ENCODE measurements at places on chromosomes 11 and 22.

DNA sequence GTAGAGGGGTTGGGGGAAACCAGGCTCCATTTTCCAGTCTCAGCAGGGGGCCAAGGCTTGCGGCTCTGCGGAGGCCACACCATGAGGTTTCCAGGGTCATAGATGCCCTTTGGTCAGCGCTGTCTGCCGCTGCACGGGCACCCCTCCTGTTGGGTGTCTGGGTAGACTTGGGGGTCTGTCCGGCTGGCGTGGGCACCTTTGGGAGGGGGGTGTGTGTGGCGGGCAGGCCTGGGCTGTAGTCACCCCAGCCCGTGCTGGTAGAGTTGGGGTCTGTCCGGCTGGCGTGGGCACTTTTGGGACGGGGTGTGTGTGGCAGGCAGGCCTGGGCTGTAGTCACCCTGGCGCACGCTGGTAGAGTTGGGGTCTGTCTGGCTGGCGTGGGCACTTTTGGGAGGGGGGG is 18.6 kb downstream of the LSP1 start:
- no peak for DNase-seq

DNA sequence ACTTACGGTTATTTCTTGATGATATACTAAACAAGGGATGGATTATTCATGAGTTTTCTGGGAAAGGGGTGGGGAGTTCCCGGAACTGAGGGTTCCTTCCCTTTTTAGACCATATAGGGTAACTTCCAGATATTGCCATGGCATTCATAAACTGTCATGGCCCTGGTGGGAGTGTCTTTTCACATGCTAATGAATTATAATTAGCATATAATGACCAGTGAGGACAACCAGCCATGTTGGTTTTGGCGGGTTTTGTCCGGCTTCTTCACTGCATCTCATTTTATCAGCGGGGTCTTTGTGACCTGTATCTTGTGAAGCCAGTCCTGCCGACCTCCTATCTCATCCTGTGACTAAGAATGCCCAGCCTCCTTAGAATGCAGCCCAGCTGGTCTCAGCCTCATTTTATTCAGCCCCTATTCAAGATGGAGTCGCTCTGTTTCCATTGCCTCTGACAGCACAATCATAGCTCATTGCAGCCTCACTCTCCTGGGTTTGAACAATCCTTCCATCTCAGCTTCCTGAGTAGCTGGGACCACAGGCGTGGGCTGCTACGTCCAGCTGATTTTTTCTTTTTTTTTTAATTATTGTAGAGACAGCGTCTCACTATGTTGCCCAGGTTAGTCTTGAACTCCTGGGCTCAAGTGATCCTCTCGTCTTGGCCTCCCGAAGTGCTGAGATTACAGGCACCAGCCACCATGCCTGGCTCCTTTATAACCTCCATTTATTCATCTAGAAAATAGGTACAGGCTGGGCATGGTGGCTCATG is 52.6 kb upstream of the EMID1 start:
- no peak for DNase-seq

GRCh38 chr22:45192701-45193187 is 29.0 kb downstream of the NUP50 start:
- DNase-seq = no peak

- no peak for DNase-seq
These were observed 102.2 kb upstream of the NNMT start for GRCh38 chr11:114193730-114194679.

DNA sequence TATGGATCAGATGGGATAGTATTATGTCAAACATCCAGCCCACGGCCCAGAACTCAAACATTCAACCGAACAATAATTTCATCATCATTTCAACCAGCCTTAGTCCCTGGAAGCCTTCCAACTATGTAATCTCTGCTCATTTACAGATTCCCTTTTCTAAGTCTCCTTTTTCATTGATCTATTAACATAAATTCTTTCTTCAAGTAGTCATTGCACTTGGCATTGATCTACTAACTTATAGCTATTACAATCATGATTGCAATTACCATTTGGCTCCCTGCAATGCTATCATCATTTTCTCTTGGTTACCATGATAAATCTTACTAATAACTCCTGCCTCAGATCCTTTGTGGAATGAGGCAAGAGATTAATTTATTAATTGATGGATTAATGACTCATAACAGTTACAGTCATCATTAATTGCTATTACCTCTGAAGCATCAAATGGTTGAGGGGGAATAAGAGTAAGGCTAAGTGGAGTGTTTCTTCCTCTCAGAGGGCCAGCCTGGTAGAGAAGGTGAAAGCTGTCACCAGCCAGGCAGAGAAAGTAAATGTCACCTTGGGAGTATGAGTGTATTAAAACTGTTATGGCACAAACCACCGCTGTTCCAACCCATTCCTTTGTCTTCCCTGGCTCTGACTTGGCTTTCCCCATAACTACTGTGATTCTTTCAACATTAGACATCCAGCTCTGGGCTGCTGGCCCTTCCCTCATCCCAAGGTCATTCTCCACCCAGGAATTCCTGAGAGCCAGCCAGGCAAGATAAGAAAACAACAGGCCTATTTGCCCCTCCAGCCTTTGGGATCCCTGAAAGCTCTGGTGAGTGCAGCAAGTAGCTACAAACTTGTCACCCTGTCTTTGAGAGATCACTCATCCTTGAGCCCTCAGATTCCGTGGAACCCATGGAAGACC is 174.7 kb downstream of the RRAS2 start:
- no peak for DNase-seq

DNA sequence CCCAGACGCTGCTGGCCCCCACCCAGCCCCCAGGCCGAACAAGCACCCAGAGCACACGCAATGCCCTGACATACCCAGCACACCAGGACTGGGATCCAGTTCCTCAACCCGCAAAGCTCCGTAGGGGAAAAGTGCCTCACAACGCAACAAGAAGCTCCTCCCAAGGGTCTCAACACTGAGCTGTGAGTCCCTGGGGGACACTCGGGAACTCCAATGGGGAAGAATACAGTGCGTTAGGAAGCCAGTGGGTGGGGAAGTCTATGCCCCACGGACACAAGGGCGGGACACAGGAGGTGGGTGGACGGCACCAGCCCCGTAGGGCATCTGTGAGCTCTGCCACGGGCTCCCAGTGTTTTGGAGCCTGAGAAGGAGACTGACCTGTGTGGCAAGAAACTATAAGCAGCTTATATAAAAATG is 1.6 kb downstream of the DEAF1 start:
- no peak for DNase-seq

DNA sequence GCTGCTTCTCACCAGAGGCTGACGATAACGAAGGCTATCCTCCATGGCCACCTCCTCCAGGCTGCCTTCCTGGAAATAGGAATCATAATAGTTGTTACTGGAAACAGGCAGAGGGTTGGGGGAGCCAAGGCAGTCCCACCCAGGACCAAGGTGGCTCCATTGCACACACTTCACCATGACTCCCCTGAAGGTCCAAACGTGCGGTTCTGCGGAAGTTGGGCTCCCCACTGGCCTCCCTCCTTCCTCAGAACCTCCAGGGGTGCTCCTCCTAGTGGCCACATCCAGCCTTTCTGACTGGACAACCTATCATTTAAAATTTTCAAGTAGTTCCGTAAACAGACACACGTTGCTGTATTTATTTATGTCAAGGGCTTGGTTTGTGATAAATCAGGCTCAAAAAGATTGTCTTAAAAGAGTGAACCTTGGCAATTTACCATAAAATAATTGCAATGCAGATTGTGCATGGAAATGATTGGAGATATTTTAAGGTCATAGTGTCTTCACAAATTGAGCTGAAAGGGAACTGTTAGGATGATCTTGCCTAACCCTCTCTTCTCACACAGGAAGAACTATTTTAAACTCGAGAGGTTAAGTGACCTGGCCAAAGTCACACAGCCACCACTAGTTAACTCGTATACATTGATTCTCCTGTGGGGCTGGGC is 1.4 kb upstream of the TCN2 start:
- no peak for DNase-seq

DNA sequence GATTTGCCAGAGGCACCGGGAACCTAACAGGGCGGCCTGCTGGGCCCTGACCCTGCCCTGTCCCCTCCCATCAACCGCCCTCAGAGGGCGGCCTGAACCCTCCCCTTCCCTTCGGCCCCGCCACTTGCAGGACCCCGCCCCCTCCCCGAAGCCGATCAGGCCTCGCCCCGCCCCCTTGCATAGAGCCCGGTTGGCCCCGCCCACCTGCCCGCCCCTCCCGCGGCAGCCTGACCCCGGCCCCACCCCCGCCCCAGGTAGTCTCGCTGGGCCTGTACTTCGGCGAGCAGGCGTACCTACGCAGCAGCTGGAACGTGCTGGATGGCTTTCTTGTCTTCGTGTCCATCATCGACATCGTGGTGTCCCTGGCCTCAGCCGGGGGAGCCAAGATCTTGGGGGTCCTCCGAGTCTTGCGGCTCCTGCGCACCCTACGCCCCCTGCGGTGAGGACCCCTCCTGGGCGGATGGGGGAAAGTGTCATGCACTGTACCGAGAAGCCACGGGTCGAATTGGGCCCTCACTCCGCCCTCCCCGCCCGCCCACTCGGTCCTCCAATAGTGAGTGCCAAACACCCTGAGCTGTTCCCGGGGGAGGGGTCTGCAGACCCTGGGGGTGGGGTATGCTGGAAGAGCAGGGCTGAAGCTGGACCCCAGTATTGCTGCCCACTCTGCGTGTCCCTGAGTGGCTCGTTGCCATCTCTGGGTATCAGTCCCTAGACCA is 94.1 kb downstream of the CACNA1I start:
- no peak for DNase-seq

DNA sequence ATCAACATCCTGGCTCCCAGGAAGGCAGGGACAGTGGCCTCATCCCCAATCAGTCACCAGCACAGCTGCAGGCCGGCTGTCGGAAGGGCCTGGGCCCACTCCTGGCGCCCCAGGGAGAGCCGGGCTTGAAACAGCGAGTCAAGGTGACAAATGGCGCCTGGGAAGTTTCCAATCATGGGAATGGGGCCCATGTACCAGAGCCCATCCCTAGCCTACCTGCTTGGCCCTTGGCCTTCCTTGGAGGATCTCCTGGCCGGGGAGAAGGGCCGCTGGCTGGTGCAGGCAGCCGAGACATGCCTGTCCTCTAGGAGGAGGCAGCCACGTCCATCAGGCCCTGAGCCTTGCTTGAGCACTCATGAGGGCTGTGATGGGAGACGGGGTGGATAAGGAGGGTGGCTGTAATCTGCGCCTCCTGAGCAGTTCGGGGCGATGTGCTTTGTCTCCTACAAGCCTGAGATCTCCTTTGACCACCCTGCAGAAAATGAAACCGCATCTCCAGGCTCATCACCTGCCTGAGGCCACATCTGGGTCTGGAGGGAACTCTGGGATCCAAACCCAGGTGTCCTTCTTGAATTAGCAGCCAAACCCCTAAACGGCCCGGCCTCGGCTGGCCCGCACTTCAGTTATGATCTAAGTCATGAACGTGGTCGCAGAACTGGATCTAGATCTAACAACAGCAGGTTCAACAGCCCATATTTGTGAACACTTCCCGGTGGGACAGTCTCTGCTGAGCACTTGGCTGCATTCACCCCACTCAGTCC is 862.0 kb downstream of the TBC1D22A start:
- no peak for DNase-seq

GRCh38 chr11:11876458-11876857 is 34.7 kb downstream of the USP47 start:
- no peak for DNase-seq

GRCh38 chr11:13261591-13262061 is 16.0 kb upstream of the BMAL1 start:
- peak; percentile 68 for DNase-seq

- DNase-seq = no peak
These were observed 680.9 kb upstream of the ANO5 start for GRCh38 chr11:21511835-21512440.

DNA sequence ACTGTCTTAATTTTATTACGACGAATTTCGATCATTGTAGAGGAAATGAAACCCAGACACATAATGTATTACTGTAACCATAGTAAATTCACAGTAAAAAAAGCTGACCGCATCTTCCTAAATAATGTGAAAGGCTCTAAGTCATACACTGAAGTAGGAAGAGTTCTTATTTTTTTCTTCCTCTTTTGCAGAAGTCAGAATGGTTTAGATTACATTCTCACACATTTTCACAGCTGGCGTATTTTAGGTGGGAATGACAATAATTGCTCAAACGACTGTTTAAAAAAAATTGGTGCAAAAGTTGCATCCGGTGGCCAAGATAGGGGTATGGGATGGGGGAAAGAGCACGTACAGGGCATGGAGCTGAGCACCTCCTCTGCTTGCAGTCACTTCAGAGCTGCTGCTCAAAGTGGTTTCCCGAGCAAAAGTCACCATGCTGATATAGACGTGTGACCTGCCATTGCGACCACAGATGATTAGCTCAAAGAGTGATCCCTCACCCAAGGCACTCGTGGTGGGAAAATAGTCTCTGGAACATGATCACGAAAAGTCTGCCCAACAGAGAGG is 35.3 kb downstream of the MMP13 start:
- DNase-seq = no peak

GRCh38 chr11:113475160-113475761 is at the start of gene DRD2:
DRD2 (minus strand) TSS chr11:113475398; CDS start chr11:113424651, 50,747 bp downstream.
- no peak for DNase-seq

- DNase-seq = no peak
These were observed 314.7 kb upstream of the SORL1-AS1 start for GRCh38 chr11:121767433-121767832.

GRCh38 chr11:69470793-69471728 is 10.4 kb upstream of the LINC01488 start:
- DNase-seq = peak; percentile 15

- no peak for DNase-seq
These were observed 14.9 kb downstream of the ADORA2A start for GRCh38 chr22:24442352-24442744.

DNA sequence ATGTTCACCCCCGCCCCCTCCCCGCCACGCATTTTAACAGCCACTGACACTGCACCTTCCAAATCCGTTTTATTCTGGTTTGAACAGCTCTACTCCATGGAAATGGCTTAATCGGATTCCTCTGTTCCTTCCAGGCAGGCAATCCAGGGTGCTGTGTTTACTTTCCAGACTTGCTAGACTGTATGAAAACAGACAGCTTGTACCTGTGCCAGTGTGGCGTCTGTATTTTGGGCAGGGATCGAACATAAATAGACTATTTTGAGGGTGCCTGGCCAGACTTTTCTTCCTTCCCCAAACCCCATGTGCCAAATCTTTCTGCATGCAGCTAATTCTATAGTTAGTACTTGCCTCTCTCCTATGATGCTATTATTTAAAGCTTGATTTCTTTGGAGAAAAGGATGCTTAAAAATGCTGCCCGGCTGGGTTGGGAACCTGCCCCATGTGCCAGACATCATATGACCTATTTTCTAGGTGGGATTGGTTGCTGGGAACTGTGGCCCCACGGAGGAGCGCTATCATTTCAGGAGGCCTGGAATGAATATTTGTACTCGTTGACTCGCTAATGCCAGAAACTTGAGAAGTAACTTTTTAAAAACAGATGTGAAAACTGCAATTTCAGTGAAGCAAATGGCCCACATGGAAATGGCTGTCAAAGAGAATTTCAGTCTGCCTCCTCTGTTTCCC is 814.8 kb downstream of the BRD1 start:
- DNase-seq = no peak

- DNase-seq = peak; percentile 38
These were observed 218.8 kb downstream of the HIPK3 start for GRCh38 chr11:33475993-33476392.

Data from fibroblast of skin of left biceps (primary cell).